ENCODE measurements at places on chromosomes 11 and 22. TPM values are rescaled to one million over a fixed set of nuclear protein-coding genes. Genes with fewer than 3 reads are reported as not detected.

Gene OR8K1
- total RNA-seq = not detected

Gene TP53I11
- total RNA-seq = 91.7 TPM

Gene PATE4
- not detected for total RNA-seq

Gene ACR
- 1.5 TPM for total RNA-seq

Gene MMP12
- 3.5 TPM for total RNA-seq

Gene IL17RA
- 18.5 TPM for total RNA-seq

Gene OR10A2
- not detected for total RNA-seq

Gene PDE2A
- total RNA-seq = 6.6 TPM

Gene CAT
- 98.7 TPM for total RNA-seq

Gene RASL10A
- total RNA-seq = 1.7 TPM
